ENCODE measurements at places on chromosomes 6 and 20.

DNA sequence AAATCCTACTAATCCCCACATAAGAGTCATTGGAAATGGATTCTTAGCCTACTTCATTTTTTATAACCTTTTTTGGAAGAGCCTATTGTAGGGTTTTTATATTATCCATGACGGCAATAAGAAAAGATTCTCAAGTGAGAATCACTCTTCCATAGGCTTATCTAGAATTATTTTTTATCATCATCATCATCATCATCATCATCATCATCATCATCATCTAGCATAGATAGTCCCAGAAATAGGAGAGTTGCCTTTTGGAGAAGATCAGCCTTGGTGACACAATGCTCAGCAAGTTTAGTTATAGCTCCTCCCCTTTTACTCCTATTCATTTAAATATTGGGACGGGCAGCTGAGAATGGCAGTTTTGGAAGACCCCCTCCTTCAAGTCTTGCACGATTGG is 359.1 kb upstream of the SLC35B3 start:
- no peak for DNase-seq

DNA sequence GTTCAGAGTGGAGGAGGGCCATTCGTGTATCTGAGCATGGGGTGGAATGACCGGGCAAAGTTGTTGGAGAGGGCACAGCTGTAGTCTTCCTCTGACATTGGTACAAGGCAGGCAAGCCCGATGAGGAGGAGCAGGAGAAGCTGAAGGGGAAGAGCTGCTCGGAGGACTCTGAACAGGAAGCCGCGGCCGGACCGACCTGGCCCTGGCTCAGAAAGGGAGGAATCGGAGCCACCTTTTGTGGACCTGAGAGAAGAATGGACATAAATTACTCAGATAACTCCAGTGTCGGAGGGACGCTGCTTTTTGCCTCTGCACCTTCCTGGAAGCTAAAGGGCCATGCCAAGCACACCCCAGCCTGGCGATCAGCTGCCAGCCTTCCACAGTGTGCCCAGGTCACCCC is 315.0 kb downstream of the ESR1 start:
- DNase-seq = no peak

GRCh38 chr6:102662851-102663250 is 1269.3 kb downstream of the GRIK2 start:
- DNase-seq = no peak

GRCh38 chr6:22904431-22904830 is 335.1 kb downstream of the HDGFL1 start:
- DNase-seq = no peak

- no peak for DNase-seq
These were observed 582.5 kb downstream of the DOK5 start for GRCh38 chr20:55057779-55058415.

GRCh38 chr6:133610227-133610840 is 278.6 kb upstream of the TCF21 start:
- DNase-seq = no peak

GRCh38 chr6:15254070-15254975 is 8.5 kb downstream of the JARID2 start:
- DNase-seq = no peak

DNA sequence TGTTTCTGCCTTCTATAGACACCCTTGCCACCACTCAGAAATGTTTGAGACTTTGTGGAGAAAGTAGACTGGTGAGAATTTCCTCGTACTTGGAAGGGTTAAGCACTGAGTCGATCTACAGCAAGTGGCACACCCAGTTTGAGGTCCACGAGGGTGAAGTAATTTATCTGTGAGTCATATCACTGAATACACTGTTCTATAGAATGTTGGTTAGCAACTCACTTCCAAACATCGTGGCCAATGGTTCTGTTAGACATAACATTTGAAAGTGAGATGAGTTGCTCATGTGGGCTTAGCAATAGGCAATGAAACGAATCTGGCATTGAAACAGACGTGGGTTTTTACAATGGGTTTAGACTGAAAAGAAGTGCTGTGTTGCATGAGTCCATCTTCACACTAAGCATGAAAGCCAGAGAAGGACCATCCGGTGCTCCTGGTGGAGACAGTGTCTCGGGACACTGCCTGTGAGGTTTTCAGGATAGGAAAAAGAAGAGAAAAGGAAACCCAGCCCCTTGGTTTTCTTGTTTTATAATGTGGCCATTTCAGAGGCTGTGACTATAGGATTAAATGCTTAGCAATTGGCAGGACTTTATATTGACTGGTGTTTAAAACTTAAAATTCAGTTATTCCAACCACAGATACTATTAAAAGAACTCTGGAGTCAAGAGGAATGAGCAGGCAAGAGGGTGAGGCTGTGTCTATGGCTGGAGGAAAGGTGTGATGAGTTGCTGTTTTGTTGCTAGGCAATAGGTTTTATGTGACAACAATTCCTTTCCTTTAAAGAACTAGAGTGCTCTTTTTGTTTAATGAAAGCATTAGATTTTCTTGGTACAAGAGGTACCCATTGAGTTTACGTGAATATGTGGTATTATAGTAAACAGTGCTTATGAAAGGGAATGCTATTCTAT is 31.0 kb upstream of the EZR start:
- DNase-seq = no peak

GRCh38 chr6:40611434-40611833 is 24.3 kb upstream of the LRFN2 start:
- DNase-seq = no peak

GRCh38 chr6:168371981-168372711 is 52.6 kb upstream of the DACT2 start:
- no peak for DNase-seq

GRCh38 chr6:41334482-41335040 is 847 bp upstream of the NCR2 start:
- no peak for DNase-seq

DNA sequence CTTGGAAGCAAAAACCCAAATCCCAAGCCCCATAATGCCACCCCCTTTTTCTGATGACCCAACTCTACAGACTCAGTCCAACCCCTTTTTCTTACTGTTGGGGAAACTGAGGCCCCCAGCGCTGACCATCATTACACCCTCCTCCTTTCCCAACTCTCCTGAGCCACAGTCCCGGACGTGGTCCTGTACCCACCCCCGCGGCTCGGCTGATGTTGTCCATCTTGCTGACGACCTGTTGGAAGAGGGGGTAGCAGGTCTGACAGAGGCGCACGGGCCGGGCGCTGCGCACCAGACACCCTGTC is 533 bp downstream of the OSTM1 start:
- no peak for DNase-seq

DNA sequence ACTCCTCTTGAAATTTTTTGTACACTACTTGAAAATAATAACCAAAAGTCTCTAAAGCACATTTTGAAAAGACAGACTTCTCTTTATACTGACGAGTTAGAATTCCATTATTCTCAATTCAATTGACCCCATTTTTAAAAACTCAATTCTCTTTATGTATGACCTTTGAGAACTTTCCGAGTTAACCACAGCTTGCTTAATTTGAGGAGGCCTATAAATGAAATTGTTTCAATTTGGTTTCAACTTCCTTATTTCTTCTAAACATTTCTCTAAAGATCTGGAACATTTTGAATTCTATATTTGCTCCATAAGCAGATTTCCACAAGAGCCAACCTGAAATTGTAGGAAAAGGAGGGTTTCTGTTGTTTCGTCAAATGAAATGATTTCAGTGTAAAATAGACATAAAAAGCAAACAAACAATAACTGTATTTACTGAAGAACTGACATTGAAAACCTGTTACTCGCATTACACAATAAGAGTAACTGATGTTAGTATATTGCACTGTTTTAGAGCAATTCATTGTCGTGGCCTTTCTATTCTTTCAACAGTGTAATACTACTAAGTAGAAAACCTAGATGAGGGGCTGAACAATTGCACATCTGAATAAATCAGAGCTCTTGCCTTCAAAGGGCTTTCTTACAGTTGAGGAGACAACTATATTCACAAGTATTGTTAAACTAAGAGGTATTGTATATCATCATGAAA is 223.6 kb downstream of the HIVEP2 start:
- DNase-seq = no peak

DNA sequence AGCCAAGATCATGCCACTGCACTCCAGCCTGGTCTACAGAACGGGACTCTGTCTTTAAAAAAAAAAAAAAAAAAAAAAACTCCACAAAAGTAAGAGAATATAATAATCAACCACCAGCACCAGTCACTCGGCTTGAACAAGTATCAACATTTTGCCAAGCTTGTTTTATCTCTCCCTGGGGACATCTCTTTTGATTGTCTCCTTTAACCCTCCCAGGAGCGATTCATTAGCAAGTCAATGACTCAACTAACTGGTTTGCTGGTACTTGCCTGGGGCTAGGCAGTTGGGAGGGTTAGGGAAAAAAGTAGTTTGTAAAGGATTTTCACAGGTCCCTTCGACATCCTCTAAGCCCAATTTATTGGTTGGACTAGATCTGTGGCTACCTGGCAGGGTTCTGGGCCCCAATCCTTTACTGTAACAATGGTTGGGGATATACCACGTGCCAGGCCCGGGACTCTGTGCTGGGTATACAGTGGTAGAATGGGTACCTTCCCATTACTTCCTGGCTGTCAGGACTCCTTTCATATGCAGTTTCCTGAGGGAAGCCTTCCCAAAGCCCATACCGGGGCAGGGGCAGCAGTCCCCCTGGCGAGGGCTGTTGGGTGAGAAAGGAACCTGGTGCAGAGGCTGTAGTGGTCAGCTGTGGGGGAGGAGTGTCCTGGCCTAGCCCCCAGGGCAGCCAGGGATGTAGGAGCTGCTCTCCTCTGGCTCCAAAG is 12.2 kb downstream of the TGIF2 start:
- DNase-seq = no peak

GRCh38 chr6:22017272-22017671 is 279.6 kb downstream of the PRL start:
- DNase-seq = no peak

DNA sequence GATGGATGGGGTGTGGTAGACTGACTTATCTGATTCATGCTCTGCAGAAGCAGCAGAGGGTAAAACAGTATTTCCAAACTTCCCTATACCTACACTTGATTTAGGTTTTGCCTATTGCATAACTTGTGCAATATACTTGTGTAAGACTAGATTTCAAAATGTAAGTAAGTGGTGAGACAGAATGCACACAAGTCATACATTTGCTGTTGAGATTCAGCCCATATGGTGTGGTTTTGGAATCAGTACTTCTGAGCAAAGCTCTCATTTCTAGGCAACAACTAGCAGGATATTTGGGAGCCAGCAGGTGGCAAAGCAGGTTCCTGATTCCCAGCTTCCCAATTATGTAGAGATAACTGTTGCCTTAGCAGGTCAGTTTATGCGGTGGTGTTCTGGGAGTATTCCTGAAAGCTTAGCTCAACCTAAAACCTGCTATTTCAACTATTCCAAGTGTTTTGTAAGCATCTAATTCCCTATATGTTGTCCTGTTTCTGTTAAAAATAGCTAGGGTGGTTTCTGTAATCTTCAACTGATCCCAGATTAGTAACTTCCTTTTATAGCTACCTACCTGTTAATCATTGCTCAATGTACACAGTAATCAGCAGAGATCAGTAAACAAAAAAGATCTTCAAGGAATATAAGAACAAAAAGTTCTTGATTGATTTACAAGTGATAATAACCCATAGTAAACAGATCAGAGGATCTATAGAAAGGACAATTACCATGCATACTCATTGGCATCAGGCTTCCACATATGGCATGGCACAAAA is 8.5 kb upstream of the FABP7 start:
- no peak for DNase-seq

- no peak for DNase-seq
These were observed 50.5 kb downstream of the PCNA start for GRCh38 chr20:5069141-5069806.

- DNase-seq = no peak
These were observed 37.4 kb downstream of the GCNT2 start for GRCh38 chr6:10558565-10558964.

GRCh38 chr6:163738304-163738703 is 323.8 kb downstream of the QKI start:
- no peak for DNase-seq

GRCh38 chr20:57176842-57177241 is 89.6 kb downstream of the BMP7 start:
- DNase-seq = no peak

DNA sequence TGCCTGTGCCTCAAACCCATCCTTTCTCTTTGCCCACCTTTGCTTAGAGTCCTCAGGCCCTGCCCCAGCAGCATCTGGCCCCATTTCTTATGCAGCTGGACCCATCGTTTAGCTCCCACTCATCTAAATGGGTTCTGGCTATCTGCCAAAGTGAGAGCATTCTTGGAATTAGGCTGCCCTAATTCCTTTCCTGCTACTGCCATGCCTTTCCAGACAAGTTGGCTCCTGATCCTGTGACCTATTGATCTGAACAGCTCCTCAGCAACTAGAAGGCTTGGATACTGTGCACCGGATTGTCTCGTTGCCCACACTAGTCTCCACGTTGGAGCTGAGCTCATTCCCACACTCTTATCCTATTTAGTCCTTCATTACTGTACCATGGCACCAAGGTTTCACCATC is 22.9 kb downstream of the DZANK1 start:
- DNase-seq = no peak

- no peak for DNase-seq
These were observed 93.7 kb downstream of the MAP3K4 start for GRCh38 chr6:161085246-161085645.

DNA sequence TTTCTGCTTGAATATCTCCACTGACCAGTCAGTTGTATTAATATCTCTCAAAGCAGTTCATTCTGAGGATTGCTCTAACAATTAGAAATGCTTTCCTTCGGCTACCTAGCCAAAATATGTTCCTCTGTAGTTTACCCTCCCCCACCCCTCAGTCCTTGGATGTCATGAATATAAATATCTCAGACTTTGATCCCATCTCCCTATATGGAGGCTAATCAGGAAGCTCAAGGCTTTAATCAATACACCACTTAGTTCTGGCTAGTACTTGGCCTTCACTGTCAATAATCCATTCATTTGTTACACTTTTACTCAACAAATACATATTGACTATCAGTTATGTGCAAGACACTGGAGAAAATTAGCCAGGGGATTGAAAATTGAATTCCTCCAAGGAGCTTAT is 60.1 kb downstream of the CLIC5 start:
- no peak for DNase-seq

- no peak for DNase-seq
These were observed 33.2 kb upstream of the MYB start for GRCh38 chr6:135147637-135148592.

- DNase-seq = no peak
These were observed 9.4 kb downstream of the PACSIN1 start for GRCh38 chr6:34475238-34475682.

- no peak for DNase-seq
These were observed 201.3 kb upstream of the SSTR4 start for GRCh38 chr20:22833851-22834250.

GRCh38 chr20:17430125-17430950 is 100.8 kb downstream of the BFSP1 start:
- DNase-seq = no peak
